ENCODE measurements at places on chromosomes 3 and 15. TPM values are rescaled to one million over a fixed set of nuclear protein-coding genes. Genes with fewer than 3 reads are reported as not detected.

The HTR3E gene
- not detected for total RNA-seq

The SPSB4 gene
- total RNA-seq, result 2.0 TPM

The PLSCR2 gene
- 1.0 TPM for total RNA-seq

GRCh38 chr3:46593979-46594378 lies 18.3 kb upstream of the FAM240A start:
- no peak for DNase-seq
- peaks cover 2% of the 10 kb centered on the region for H3K27me3 ChIP-seq

GRCh38 chr3:194851941-194852340 lies 166.3 kb downstream of the FAM43A start:
- H3K27me3 ChIP-seq, result no peaks in the 10 kb centered on the region
- no peaks in the 10 kb centered on the region for H3K36me3 ChIP-seq
- no peaks in the 10 kb centered on the region for H3K4me1 ChIP-seq
- H3K27ac ChIP-seq, result no peak overlapping the region

DNA sequence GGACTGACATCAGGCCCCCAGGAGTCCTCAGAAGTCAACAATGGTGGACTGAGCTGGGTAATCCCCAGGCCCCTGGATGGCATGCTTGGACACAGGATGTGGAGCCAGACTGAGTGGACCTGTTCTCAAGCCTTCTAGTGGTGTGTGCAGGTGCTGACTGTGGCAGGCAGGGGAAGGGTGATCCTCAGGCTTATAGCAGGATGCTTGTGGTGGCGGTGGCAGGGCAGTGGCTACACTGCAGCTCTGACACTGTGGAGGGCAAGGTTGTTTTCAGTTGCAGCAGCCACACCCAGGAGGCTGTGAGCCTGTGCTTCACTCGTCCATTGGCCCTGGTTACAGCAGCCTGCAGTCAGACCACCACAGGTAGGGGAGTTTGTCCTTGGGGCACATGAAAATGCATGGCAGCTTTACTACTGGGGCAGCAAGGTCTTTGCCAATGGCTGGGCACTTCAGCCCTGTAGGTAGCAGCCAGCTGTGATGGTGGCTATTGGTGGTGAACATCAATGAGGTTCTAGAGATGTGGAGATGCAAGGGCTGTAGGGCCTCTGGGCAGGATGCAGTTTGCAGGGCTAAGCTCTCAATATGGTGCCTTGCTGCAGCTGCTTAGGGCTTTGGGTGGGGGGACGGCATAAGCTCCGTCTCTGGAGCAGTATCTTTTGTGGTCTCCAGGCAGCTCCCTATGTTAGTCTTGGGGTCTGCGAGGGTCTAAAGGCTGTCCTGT lies 17.5 kb upstream of the MYO5A start:
- H3K36me3 ChIP-seq, result peaks cover 7% of the 10 kb centered on the region
- no peaks in the 10 kb centered on the region for H3K4me1 ChIP-seq
- DNase-seq, result no peak
- H3K4me3 ChIP-seq, result no peak overlapping the region

DNA sequence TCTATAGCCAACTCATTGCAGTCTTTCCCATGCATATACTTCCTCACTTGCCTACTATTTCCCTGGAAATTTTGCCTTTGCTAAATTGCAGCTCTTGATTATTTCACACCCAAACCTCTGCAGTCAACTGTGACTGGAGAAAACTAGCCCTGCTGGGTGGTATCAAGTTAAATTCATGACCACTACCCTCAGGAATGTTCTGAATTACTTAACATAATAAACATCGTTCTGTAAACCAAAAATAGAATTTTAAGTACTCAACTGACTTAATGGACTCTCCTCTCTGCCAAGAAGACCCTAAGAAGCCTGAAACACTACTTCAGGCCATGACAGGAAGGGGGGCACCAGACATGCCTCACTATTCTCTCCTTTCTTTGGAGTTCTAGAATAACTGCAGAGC lies 1278.0 kb upstream of the GBE1 start:
- no peaks in the 10 kb centered on the region for H3K4me1 ChIP-seq
- no peaks in the 10 kb centered on the region for H3K36me3 ChIP-seq
- no peaks in the 10 kb centered on the region for H3K27me3 ChIP-seq
- no peak overlapping the region for H3K27ac ChIP-seq
- no peak overlapping the region for H3K4me3 ChIP-seq

All from aorta (tissue), 5 donors.